ENCODE measurements at places on chromosomes 6 and 20. TPM values are rescaled to one million over a fixed set of nuclear protein-coding genes. Genes with fewer than 3 reads are reported as not detected.

Gene ZNF76
- 25.3 TPM for polyA plus RNA-seq

Gene SGK2
- polyA plus RNA-seq, result 3.1 TPM

Gene KATNA1
- polyA plus RNA-seq, result 6.9 TPM

Gene CALHM4
- not detected for polyA plus RNA-seq

Gene ARMH2
- polyA plus RNA-seq, result not detected

Gene THBD
- 8.5 TPM for polyA plus RNA-seq

Gene SLC17A1
- polyA plus RNA-seq, result 0.44 TPM

Data from adrenal gland (tissue), 19 donors.